ENCODE measurements at places on chromosomes 12 and 14. TPM values are rescaled to one million over a fixed set of nuclear protein-coding genes. Genes with fewer than 3 reads are reported as not detected.

Gene CLEC2B
- 3.2 TPM for total RNA-seq

Gene TAPBPL
- 32.9 TPM for total RNA-seq

Gene FOXG1
- total RNA-seq: not detected

Gene AKAP5
- 2.3 TPM for total RNA-seq

Gene IAPP
- total RNA-seq: 0.08 TPM

GRCh38 chr14:22266142-22266442 lies 322.9 kb downstream of the DAD1 start:
- no peaks in the 10 kb centered on the region for H3K27me3 ChIP-seq
- no peaks in the 10 kb centered on the region for H3K36me3 ChIP-seq
- no peak overlapping the region for H3K4me3 ChIP-seq
- no peaks in the 10 kb centered on the region for H3K4me1 ChIP-seq
- no peak overlapping the region for H3K27ac ChIP-seq

GRCh38 chr12:22130671-22131070 lies 84.7 kb downstream of the CMAS start:
- no peak overlapping the region for H3K4me3 ChIP-seq
- H3K4me1 ChIP-seq: no peaks in the 10 kb centered on the region
- H3K27ac ChIP-seq: no peak overlapping the region
- DNase-seq: no peak

DNA sequence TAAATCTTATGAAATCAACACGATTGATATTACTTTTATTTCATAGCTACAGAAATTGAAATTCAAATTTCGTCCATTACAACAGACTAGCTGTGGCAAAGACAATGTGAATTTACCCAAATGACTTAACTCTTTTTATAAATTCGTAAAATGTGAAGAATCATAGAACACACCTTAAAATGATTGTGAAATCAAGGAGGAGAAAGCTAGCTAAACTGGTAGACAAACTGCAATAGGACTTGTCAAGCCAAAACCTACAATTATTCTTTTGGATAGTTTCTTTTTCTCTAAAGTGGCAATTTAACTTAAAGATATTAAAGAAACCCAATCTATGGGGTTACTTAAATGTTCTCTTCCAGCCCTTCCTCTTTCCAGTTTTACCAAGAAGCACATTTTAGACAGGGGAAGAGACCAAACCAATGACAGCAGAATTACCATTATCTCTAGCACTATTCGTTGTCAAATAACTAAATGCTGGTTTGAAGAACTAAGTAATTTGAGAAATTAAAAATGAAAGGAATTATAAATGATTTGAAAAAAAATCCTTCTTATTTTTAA lies 807 bp upstream of the SLC16A7 start:
- no peak for DNase-seq
- no peaks in the 10 kb centered on the region for H3K27me3 ChIP-seq
- no peak overlapping the region for H3K27ac ChIP-seq

GRCh38 chr12:127480775-127481314 lies 786.1 kb upstream of the TMEM132C start:
- H3K4me1 ChIP-seq: no peaks in the 10 kb centered on the region
- no peak for DNase-seq
- no peaks in the 10 kb centered on the region for H3K36me3 ChIP-seq
- H3K4me3 ChIP-seq: no peak overlapping the region

DNA sequence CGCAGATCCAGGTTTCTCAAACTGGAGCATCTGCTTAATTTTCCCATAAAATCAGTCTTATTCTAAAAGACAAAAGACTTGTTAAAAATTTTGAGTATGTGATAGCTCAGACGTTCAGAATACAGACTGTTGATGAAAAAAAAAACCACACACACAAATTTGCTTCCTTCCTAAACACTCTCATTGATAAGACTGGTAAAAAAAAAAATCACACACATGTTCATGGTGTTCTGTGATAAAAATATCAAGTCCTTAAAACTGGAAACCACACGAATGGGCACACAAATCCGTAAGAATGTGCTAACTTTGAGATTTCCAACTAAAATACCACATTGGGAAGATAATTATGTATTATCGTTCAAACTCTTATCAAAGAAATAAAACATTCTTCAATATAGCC lies 6.7 kb upstream of the ARID4A start:
- H3K36me3 ChIP-seq: peaks cover 14% of the 10 kb centered on the region
- H3K4me1 ChIP-seq: peaks cover 37% of the 10 kb centered on the region
- no peak for DNase-seq
- H3K4me3 ChIP-seq: no peak overlapping the region
